Cerebellar cortex (tissue), 1 donor: ENCODE measurements at places on chromosomes 4 and X.

- no peak for DNase-seq
Observed at GRCh38 chrX:5748586-5749150, 480.0 kb downstream of the NLGN4X start.

DNA sequence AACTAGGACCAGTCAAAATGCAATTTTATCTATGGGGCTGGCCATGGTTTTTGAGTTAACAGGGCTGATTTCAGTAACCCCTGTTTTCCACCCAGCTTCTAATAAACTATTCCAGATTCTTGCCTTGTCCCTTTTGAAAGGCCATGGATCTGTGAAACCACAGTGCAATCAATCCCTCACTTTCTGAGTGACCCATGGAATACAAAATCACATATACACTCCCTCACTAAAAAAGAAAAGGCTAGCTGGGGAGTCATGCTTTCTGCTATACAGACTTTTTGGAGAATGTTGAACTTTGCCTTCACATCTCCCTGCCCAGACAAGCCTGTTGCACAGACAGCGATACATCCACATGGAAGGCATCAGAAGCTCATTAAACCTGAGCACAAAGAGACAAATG, 47.9 kb downstream of the MAD2L1 start:
- no peak for DNase-seq

GRCh38 chr4:1233641-1234308, 15.2 kb downstream of the CTBP1 start:
- no peak for DNase-seq

GRCh38 chrX:112857478-112857878, 16.8 kb upstream of the AMOT start:
- no peak for DNase-seq

DNA sequence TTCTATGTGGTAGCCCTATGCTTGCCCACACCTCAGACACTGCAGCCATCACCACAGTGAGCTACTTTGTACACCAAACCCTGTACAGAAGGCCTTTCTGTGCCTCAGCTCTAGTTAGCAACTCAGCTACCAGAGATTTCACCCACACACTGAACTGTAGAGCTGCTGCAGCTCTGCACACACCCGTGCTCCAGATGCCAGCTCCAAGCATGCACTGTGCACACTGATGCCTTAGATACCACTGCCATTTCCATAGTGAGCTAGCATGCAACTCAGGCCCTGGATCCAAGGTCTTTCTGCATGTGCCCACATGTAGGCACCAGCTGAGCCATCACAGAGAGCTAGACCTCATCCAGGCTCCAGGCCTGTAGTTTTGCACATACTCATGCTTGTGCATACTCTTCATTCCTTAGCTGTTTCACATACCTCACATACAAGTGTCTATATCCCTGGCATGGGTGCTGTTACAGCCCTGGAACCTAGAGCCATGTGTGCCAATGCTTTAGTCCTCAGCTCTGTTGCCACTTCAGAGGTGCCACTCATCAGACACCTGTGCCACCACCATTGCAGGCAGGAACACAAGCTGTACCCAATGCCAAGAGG, 423.5 kb upstream of the NDST3 start:
- DNase-seq, result no peak

- DNase-seq, result peak; percentile 11
Observed at GRCh38 chrX:110241816-110242215, 76.1 kb downstream of the AMMECR1 start.

GRCh38 chrX:23185951-23186350, 148.7 kb upstream of the PTCHD1 start:
- DNase-seq, result no peak
